ENCODE measurements at places on chromosomes 2 and 18. TPM values are rescaled to one million over a fixed set of nuclear protein-coding genes. Genes with fewer than 3 reads are reported as not detected.

GRCh38 chr2:16707014-16707623, 41.5 kb upstream of the CYRIA start:
- DNase-seq, result no peak

DNA sequence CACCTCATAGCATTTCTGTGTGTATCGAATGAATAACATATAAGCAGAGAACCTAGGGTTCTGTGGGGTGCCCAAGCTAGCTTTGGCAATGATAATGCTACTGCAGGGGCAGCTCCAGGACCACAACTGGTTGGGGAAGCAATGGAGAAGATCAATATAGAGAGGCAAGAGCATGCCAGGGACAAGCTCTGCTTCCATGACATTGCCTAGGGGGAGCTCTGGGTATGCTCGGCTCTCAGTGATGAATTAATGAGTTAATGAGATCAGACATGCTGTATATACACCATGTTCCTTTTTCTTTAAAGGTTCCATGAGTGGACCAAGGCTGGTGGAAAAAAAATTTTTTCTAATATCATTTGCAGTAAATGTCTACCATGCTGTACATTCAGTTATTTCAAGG, 618.4 kb downstream of the BCL11A start:
- no peak for DNase-seq

DNA sequence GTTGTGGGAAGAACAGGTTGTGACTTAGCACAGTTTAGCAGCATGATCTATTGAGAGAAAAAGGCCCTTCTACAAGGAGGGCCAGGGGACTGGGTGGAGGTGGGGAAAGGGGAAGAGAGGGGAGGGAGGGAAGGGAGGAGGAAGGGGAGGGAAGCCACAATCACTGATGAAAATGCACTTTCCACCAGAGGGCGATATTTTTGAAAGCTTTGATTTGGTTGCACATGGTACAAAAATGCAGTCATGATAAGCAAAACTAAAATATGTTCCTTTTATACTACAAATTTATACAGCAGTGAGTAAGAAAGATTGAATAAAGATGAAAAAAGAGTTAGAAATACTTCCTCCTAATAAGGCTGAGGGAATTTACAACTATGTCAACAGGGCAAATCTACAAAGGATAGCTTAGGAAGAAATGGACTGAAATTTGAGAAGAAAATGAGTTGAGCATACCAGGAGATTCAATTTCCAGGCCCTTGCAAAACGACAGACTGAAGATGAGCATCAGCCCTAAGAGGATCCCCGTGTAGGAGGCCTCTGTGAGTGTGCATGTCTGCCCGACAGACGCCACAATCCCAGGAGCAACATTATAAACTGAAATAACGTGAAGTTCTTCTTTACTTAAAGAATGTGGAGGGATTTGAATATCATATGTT, 17.2 kb downstream of the SH3YL1 start:
- DNase-seq, result no peak

DLX2 gene
- total RNA-seq, result 0.27 TPM

Data from sciatic nerve (tissue), 2 donors.